ENCODE measurements at places on chromosomes 2 and 18.
A peak's percentile ranks its signal among the peaks of the same experiment; 100 is the strongest.

GRCh38 chr2:235960011-235960715, 208.0 kb downstream of the GBX2 start:
- no peak for DNase-seq

DNA sequence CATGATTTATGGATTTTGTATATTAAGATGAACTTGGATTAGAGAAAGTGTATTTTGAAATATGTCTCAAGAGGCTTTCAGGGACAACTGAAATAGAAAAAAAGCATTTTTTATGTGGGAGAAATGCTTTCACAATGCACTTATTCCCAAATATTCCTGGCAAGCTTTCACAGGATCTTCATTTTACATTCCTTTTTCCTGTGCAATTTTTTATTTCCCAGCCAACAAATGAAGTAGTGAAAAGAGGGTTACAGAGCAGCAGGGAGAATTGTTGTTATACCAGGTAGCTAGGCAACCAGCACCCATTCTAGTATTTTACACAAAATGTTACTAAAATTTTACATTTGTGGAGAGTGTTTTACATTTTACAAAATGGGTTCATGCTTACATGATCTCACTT, 167.0 kb upstream of the RPRM start:
- DNase-seq: no peak

GRCh38 chr2:64770137-64770780, 116.5 kb upstream of the SERTAD2 start:
- DNase-seq: no peak

GRCh38 chr2:188983427-188984064, 9.4 kb downstream of the COL3A1 start:
- no peak for DNase-seq

DNA sequence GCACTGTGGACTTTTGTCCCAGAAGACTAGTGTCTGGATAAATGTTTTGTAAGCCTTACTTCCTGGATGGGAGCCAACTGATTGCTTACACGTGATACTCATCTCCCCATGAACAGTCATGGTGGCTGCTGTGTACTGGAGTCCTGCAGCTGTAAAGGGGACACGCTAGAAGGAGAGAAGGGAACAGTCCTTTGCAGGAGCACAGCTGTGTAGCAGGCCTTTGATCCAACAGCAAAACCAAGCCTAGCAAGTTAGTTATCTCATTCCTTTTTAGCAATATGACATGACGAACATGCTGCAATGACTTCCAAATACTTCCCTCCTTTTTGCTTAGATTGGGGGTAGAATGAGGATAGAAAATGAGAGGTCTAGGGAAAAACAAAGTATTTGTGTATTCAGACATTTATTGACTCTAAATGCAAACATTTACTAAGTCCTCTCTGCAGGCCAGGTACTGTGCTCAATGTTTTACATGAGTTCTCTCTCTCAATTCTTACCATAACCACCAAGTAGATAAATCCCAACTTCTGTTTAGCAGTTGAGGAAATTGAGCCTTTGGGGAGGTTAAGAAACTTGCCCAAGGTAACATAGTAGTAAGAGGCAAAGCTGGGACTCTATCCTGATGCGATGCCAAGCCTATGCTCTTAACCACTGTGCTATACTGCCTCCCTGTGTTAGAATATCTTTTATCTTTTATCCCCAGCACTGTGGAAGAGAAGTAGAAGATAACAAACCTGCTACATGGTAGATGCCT, 55.4 kb upstream of the CD28 start:
- no peak for DNase-seq

DNA sequence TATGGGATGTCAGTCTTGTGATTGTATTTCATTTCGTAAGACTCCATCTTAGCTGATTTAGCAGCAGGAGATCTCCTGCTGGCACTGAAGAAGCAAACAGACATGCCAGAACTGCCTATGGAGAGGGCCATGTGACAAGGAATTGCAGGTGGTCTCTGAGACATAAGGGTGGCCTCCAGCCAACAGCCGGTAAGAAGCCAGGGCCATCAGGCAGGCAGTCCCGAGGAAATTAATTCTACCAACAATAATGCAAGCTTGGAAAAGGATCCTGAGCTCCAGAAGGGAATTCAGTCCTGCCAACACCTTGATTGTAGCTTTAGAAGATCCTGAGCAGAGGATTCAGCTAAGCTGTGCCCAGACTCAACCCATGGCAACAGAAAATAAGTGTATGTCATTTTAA, 87.1 kb upstream of the DNAJC10 start:
- no peak for DNase-seq

DNA sequence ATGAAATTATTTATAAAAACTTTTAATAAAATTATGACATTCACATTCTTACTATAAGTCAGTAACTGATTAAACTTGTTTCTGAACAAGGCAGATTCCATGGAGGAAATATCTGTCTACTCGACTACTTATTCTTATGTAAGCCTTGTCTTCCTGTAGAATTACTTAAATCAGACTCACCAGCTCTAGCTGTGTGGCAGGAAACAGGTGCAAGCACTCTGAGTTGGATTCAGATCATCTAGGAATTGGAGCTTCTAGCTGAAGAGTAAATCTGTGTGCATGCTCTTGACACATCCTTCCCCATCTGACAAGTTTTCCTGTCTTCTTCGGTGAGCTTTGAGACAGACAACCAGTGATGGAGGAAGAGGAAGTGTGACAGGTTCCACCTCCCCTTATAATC, 284.7 kb downstream of the TRIB2 start:
- DNase-seq: no peak

- peak; percentile 82 for DNase-seq
Observed at GRCh38 chr18:13376841-13377351, 158.3 kb downstream of the LDLRAD4 start.
